ENCODE measurements at places on chromosomes 5 and 9.

- no peaks in the 10 kb centered on the region for H3K36me3 ChIP-seq
- peaks cover 20% of the 10 kb centered on the region for H3K4me1 ChIP-seq
- no peak overlapping the region for H3K4me3 ChIP-seq
- H3K27ac ChIP-seq, result no peak overlapping the region
- no peak for DNase-seq
Measured at GRCh38 chr5:97097326-97098230, 44.8 kb downstream of the LIX1 start.

GRCh38 chr9:79357616-79358015 is 214.1 kb upstream of the TLE4 start:
- H3K4me3 ChIP-seq, result no peak overlapping the region
- H3K27ac ChIP-seq, result no peak overlapping the region
- H3K36me3 ChIP-seq, result no peaks in the 10 kb centered on the region
- H3K4me1 ChIP-seq, result no peaks in the 10 kb centered on the region
- H3K27me3 ChIP-seq, result peaks cover 4% of the 10 kb centered on the region
- no peak for DNase-seq

DNA sequence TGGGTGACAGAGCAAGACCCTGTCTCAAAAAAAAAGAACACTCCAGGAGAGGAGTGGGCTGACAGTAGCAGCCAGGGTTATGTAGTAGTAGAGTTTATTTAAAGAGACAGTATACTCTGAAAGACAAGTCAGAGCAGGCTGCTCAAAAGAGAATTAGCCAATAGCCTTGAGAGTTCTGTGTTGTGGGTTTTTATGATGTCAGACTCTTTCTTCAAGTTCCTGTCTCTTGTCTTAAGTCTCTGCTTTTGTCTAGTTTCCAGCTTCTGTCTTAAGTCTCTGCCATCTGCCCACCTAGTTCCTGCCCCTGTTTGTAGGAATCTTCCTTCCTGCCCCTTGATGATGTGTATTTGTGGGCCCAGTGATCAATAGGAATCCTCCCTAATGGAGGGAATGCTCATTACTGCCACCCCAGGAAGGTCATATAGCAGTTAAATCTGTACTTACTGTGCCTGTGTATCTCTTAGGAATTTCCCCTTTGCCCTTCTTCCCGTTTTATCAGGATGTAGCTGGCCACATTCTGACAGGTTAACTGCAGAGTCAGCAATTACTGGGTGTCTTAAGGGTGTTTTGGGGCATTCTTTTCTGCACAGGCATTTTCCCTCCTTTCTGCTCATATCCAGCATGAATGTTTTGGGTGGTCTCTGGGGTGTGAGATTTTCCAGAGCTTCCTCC is 580.5 kb upstream of the SGCD start:
- no peaks in the 10 kb centered on the region for H3K4me1 ChIP-seq
- H3K27ac ChIP-seq, result no peak overlapping the region
- no peaks in the 10 kb centered on the region for H3K36me3 ChIP-seq
- DNase-seq, result no peak

DNA sequence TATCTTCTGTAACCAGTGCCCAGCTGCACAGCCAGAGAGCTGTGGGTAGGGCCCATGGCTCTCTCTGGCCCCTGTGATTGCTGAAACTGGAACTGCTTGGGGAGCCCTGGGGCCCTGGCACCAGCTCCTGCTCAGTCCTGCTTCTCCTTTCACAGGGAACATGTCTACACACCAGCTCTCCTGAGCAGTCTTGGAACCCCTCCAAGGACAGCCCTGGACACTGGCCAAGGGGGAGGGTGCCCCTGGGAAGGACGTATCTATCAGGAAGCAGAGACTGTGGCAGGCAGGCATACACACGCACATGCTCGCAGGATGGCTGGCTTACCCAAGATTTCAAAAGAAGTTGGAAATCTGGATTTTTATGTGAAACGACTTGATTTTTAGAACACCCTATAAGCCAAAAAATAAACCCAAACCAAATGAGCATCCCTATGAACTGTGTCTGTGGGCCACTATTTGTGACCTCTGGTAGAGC is 8.8 kb upstream of the TRAF1 start:
- peak overlapping the region; percentile 89 for H3K27ac ChIP-seq
- H3K4me3 ChIP-seq, result peak overlapping the region; percentile 68
- peaks cover 60% of the 10 kb centered on the region for H3K4me1 ChIP-seq
- no peak for DNase-seq

DNA sequence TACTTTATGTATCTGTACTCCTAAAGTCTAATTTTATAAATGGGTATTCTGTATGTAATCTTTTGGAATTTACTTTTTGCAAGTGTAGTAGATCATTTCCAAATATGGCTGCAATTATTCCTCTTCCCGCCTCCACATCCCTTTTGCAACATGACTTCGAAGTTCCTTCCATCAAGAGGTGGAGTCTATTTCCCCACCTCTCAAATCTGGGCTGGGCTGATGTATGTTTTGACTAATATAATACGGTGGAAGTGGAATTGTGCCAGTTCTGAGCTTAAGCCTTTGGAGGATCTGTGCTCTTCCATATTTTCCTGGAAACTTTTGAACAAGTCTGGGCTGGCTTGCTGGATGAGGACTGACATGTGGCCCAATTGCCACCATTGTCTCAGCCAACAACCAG is 155.9 kb downstream of the FGF18 start:
- DNase-seq, result no peak
- no peaks in the 10 kb centered on the region for H3K27me3 ChIP-seq
- no peak overlapping the region for H3K27ac ChIP-seq
- no peak overlapping the region for H3K4me3 ChIP-seq

DNA sequence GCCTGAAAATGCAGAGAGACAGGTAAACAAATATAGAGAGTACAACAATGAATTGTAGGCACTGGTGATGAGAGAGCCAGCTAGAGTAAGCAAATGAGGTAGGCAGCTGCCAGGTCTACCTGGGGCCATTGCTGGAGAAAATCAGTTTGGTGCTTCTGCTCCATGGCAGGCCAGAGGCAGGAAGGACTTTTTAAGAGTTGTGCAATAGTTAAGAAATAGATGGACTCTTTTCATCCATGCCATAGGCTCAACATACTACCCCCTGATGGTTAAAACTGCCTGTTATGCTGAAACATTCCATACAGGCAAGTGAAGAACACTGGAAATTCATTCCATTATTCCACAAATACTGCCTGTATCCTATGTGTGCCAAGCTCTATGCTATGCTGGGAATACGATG is 86.5 kb upstream of the CCDC112 start:
- H3K27ac ChIP-seq, result no peak overlapping the region
- no peak overlapping the region for H3K4me3 ChIP-seq
- peaks cover 7% of the 10 kb centered on the region for H3K4me1 ChIP-seq
- H3K36me3 ChIP-seq, result no peaks in the 10 kb centered on the region
- DNase-seq, result no peak
- peaks cover 3% of the 10 kb centered on the region for H3K27me3 ChIP-seq

GRCh38 chr5:56610093-56610698 is 205.2 kb upstream of the MAP3K1 start:
- peak; percentile 79 for DNase-seq
- no peaks in the 10 kb centered on the region for H3K27me3 ChIP-seq
- peaks cover 79% of the 10 kb centered on the region for H3K4me1 ChIP-seq
- H3K27ac ChIP-seq, result peak overlapping the region; percentile 80

DNA sequence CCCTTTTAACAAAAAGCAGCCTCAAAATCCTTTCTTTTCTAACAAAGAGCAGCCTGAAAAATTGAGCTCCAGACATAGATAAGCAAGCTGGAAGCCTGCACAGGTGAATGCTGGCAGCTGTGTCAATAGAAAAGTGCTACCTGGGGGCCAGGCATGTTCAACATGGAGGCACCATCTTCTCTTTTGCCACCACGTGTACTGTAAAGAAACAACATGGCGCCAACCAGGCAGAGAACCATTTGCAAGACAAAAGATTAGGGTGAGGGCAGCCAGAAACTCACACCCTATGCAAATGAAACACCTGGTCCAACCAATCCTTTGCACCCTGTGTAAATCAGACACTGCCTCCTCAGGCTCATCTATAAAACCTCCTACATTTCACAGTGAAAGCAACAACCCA is 96.0 kb downstream of the ACTL7B start:
- H3K4me1 ChIP-seq, result peaks cover 3% of the 10 kb centered on the region
- no peak overlapping the region for H3K27ac ChIP-seq

- H3K27me3 ChIP-seq, result no peaks in the 10 kb centered on the region
- H3K36me3 ChIP-seq, result no peaks in the 10 kb centered on the region
- H3K4me3 ChIP-seq, result no peak overlapping the region
- H3K4me1 ChIP-seq, result no peaks in the 10 kb centered on the region
- no peak overlapping the region for H3K27ac ChIP-seq
Measured at GRCh38 chr9:28059192-28059591, 485.9 kb upstream of the C9orf72 start.

DNA sequence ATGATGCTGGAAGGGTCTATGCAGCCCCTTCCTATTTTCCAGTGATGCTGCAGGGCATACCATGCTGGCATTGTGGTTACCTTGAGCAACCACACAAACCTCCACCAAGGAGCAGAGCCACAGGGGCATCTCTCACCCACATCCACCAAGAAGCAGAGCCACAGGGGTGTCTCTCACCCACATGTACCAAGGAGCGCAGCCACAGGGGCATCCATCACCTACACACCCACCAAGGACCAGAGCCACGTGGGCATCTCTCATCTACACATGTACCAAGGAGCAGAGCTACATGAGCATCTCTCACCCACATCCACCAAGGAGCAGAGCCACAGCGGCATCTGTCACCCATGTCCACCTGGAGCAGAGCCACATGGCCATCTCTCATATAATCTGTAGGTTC is 8.8 kb upstream of the GM2A start:
- no peaks in the 10 kb centered on the region for H3K27me3 ChIP-seq
- DNase-seq, result no peak
- no peaks in the 10 kb centered on the region for H3K36me3 ChIP-seq
- H3K4me1 ChIP-seq, result peaks cover 23% of the 10 kb centered on the region
- no peak overlapping the region for H3K27ac ChIP-seq

GRCh38 chr9:100679834-100680233 is 102.0 kb downstream of the CAVIN4 start:
- DNase-seq, result no peak
- no peaks in the 10 kb centered on the region for H3K36me3 ChIP-seq
- no peak overlapping the region for H3K4me3 ChIP-seq
- no peaks in the 10 kb centered on the region for H3K4me1 ChIP-seq
- no peak overlapping the region for H3K27ac ChIP-seq
- H3K27me3 ChIP-seq, result no peaks in the 10 kb centered on the region

- no peaks in the 10 kb centered on the region for H3K27me3 ChIP-seq
- H3K4me3 ChIP-seq, result no peak overlapping the region
- no peaks in the 10 kb centered on the region for H3K4me1 ChIP-seq
- H3K36me3 ChIP-seq, result no peaks in the 10 kb centered on the region
- no peak for DNase-seq
Measured at GRCh38 chr5:168318240-168318639, 26.8 kb downstream of the WWC1 start.

DNA sequence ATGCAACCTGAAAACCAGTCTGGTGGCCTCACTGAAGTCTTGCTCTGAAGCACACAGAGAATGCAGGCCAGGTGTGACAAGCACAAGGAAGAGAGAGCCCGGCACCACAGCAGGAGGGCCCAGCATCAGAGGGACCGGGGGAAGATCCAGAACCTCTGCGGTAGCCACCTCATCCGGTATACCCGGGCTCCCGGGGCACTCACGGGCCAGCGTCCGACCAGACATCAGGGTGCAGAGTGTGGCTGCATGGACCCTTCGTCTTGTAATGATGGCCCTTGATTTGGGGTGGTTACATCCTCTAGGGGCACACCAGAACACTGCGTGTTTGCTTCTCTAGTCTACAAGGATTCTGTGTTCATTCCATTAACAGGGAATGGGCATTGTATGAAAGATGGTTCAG is 406.0 kb downstream of the GADD45G start:
- no peak overlapping the region for H3K27ac ChIP-seq
- no peaks in the 10 kb centered on the region for H3K4me1 ChIP-seq
- DNase-seq, result no peak
- H3K4me3 ChIP-seq, result no peak overlapping the region
- H3K36me3 ChIP-seq, result no peaks in the 10 kb centered on the region
- H3K27me3 ChIP-seq, result peaks cover 12% of the 10 kb centered on the region

GRCh38 chr5:97208714-97209113 is 25.7 kb upstream of the RIOK2 start:
- no peak overlapping the region for H3K27ac ChIP-seq
- DNase-seq, result no peak
- no peaks in the 10 kb centered on the region for H3K36me3 ChIP-seq
- no peak overlapping the region for H3K4me3 ChIP-seq
- peaks cover 16% of the 10 kb centered on the region for H3K27me3 ChIP-seq
- H3K4me1 ChIP-seq, result no peaks in the 10 kb centered on the region

GRCh38 chr5:34574936-34575467 is 81.1 kb upstream of the RAI14 start:
- no peak for DNase-seq
- peaks cover 2% of the 10 kb centered on the region for H3K27me3 ChIP-seq
- no peak overlapping the region for H3K4me3 ChIP-seq

DNA sequence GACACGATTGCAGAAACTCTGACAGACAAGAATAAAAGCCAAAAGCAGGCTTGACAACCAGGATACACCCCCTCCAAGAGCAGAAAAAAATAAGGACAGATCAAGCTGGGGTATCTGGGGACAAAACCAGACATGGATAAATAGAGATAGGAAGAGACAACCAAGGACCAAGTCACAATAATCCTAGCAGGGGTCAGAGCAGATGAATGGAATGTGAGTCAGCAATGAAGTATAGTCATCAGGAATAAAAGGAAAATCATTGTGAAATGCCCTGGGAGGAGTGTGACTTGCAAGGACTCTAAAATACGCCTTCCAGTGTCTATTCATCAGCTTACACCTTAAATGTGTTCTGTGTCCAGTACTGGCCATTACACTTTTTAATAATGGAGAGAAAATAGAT is 206.8 kb downstream of the CAAP1 start:
- no peak for DNase-seq
- no peaks in the 10 kb centered on the region for H3K36me3 ChIP-seq
- H3K27ac ChIP-seq, result no peak overlapping the region

- peaks cover 27% of the 10 kb centered on the region for H3K4me1 ChIP-seq
- H3K27ac ChIP-seq, result peak overlapping the region; percentile 76
- H3K4me3 ChIP-seq, result peak overlapping the region; percentile 84
- peaks cover 49% of the 10 kb centered on the region for H3K27me3 ChIP-seq
Measured at GRCh38 chr9:127611603-127611898, 526 bp upstream of the STXBP1 start.

DNA sequence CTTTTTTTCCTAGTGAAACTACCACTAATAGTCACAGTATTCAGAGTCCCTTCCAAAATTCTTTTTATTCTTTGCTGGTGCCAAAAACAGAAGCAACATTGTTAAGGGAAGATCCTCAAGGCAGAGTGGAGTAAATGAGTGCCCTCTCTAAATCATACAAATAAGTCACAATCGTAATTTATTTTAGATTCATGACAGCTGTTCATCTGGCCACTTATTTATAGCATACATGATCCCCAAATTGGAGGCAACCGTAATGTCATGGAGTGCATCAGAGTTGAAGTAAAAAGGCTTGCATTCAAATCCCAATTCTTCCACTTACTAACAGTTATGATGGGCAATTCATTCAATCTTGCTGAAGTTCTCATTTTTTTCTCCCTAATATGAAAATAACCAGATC is 33.4 kb downstream of the POLK start:
- no peak overlapping the region for H3K4me3 ChIP-seq
- H3K27ac ChIP-seq, result no peak overlapping the region
- peaks cover 4% of the 10 kb centered on the region for H3K4me1 ChIP-seq
- DNase-seq, result no peak
- H3K27me3 ChIP-seq, result no peaks in the 10 kb centered on the region
- peaks cover 21% of the 10 kb centered on the region for H3K36me3 ChIP-seq

Data from activated CD4-positive, alpha-beta T cell treated with anti-CD3 and anti-CD28 coated beads, Interleukin-2, amount 10 ng/mL, durations not matched to agents 24 days and 14 days (primary cell).